ENCODE measurements at places on chromosomes 12 and 14.

DNA sequence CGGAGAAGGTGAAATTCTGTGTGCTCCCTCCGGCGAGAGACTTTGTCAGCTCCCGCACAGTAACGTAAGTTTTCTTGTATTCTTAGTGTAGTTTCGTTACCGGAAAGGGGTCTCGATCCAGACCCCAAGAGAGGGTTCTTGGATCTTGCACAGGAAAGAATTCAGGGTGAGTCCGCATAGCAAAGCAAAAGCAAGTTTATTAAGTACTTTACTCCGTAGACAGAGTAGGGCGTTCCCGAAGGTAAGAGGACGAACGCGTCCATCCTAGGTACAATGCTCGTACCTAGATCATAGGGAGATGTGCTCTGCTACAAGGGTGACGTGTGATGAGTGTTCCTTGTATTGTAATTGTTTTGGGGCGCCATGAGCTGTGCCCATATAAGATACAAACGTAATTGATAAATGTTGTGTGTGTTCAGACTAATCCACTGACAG lies 293 bp downstream of the IFI27L1 start:
- peak; percentile 5 for DNase-seq

- DNase-seq = no peak
Measured at GRCh38 chr14:69543341-69544115, 31.1 kb downstream of the CCDC177 start.

- no peak for DNase-seq
Measured at GRCh38 chr12:131363393-131363792, 347.5 kb upstream of the SFSWAP start.

GRCh38 chr12:89975574-89975973 lies 266.9 kb upstream of the ATP2B1 start:
- no peak for DNase-seq

DNA sequence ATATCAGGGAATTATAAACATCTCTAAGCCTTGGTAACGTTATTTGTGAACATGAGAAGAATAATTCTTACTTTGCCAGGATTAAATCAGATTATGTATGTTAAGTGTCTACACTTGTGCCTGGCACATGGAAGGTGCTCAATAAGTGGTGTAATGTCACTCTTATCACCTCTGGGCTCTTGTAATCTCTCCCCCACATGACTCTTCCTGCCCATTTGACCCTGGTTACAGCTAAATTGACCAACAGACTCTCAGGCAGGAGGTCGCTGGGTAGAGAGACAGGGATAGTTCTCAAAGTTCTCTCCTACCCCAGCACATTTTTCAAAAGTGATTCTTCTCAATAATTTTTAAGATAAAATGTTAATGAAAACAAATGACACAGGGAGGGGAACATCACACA lies 137.8 kb upstream of the FRMD6 start:
- no peak for DNase-seq

DNA sequence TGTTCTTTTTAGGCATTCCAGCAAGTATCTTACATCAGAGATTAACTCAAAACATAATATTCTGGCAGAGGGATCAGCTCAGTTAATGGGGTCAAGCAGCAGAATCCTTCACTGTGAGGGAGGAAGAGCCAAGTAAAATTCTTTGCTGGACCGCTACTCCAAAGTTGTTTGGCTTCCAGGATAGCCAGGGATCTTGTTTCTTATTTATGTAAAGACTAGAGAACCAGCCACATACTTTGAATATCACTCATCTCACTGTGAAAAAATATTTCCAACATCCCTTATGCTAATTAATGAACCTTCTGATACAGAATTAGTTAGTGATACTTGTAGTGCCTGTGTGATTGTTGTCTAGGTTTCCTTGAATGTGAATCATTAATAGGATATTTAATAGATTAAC lies 94.2 kb downstream of the PLEKHA5 start:
- DNase-seq = no peak

DNA sequence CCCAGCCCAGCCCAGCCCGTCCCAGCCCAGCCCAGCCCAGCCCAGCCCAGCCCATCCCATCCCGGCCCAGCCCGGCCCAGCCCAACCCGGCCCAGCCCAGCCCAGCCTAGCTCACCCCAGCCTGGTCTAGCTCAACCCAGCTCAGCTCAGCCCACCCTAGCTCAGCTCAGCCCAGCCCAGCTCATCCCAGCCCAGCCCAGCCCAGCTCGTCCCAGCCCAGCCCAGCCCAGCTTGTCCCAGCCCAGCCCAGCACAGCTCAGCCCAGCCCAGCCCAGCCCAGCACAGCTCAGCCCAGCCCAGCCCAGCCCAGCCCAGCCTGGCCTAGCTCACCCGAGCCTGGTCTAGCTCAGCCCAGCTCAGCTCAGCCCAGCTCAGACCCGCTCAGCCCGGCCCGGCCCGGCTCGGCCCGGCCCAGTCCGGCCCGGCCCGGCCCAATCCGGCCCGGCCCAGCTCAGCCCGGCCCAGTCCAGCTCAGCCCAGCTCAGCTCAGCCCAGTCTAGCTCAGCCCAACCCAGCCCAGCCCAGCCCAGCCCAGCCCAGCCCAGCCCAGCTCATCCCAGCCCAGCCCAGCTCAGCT lies 184.7 kb downstream of the TMEM121 start:
- DNase-seq = no peak

- no peak for DNase-seq
Measured at GRCh38 chr12:122040579-122041386, 19.1 kb downstream of the BCL7A start.

GRCh38 chr12:91722072-91722471 lies 423.6 kb downstream of the BTG1 start:
- DNase-seq = no peak

- DNase-seq = no peak
Measured at GRCh38 chr14:49425921-49426320, 160.3 kb downstream of the RPS29 start.

- DNase-seq = no peak
Measured at GRCh38 chr14:98162856-98163805, 1108.9 kb downstream of the BCL11B start.

GRCh38 chr12:62006076-62006732 lies 254.0 kb upstream of the USP15 start:
- no peak for DNase-seq

Measured in activated CD4-positive, alpha-beta T cell treated with anti-CD3 and anti-CD28 coated beads, Interleukin-2, amount 50 U/mL, for 1 hour (primary cell).